ENCODE measurements at places on chromosomes 2 and 18. TPM values are rescaled to one million over a fixed set of nuclear protein-coding genes. Genes with fewer than 3 reads are reported as not detected.

Gene LRATD1
- not detected for total RNA-seq

Gene TDRD15
- not detected for total RNA-seq

Gene TTC32
- 13.8 TPM for total RNA-seq

Gene CTLA4
- total RNA-seq = not detected

Gene SNTG2
- total RNA-seq = not detected

Gene PEX13
- total RNA-seq = 25.0 TPM

Gene SP3
- total RNA-seq = 60.1 TPM

Gene ASPRV1
- 0.15 TPM for total RNA-seq

Gene DUSP19
- total RNA-seq = 1.9 TPM

Gene SOX11
- total RNA-seq = not detected

Gene RNF138
- total RNA-seq = 24.6 TPM

Gene NOSTRIN
- total RNA-seq = not detected

Gene KDSR
- total RNA-seq = 40.6 TPM

Gene NAT8
- not detected for total RNA-seq

Gene INHBB
- 1.8 TPM for total RNA-seq

GRCh38 chr2:60523963-60524362 lies 29.5 kb downstream of the BCL11A start:
- DNase-seq = no peak

DNA sequence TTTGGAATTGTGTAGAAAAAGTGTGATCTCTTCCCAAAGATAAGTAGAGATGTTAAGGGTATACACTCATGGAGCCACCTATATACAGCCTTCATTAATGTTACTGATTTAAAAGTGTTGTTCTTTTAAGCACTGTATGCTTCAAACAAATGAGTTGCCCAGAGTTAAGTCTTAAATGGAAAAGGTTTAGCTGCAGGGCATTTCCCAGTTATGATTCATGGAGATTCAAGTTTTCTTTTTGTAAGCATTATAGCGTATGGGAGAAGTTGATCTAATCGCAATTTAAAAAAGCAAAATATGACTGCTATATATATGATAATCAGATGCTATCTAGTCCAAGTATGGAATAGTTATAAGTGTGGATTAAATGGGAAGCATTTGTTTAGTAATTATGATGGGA lies 4.8 kb downstream of the PDK1 start:
- DNase-seq = no peak

- DNase-seq = no peak
Measured at GRCh38 chr18:512957-513356, 12.5 kb upstream of the COLEC12 start.

DNA sequence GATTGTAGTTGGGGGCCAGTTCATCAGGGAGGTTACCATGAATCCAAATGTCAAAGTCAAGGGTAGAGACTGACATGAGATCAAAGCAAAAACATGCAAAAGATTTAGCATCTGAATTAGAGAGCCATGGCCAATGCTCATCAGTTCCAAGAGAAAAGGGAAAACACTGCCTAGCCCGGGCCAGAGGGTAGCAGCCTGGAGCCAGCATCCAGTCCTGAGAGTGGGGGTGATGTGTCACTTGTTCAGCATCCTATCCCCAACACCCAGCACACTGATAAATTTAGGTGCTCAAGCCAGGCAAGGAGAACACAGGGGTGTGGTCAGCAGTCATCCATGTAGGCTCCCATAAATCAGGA lies 76.9 kb upstream of the PPP1CB start:
- DNase-seq = no peak

GRCh38 chr2:45821558-45822271 lies 170.2 kb downstream of the PRKCE start:
- DNase-seq = no peak

- no peak for DNase-seq
Measured at GRCh38 chr2:137939026-137939425, 25.2 kb upstream of the HNMT start.

- DNase-seq = no peak
Measured at GRCh38 chr2:31083234-31083993, 54.8 kb downstream of the GALNT14 start.

DNA sequence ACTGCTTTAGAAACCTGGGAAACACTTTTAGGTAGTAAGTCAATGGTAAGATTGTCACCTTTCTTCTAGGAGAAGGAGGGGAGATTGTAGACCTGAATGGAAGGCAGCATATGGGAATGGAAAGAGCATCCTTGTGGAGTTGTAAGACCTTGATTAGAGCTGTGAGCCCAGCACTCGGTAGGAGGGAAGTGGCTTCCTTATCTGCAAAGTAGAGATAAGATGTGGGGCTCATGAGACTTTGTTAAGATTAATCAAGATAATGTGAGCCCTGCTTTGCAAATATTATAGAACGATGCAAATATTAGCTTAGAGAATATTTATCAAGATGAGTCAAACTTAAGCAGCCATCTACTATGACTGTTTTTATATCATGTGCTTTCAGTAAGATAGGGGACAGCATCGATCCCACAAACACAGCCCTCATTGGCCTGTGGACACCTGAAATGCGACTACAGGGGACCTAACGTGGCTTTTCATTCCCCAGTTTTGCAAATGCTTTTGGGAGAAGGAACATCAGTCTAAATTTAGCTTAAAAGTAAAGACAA lies 243.7 kb downstream of the LTBP1 start:
- no peak for DNase-seq

GRCh38 chr2:202754936-202755335 lies 116.6 kb downstream of the ICA1L start:
- no peak for DNase-seq

GRCh38 chr18:26448714-26449159 lies 99.6 kb downstream of the KCTD1 start:
- no peak for DNase-seq

- no peak for DNase-seq
Measured at GRCh38 chr2:216607277-216607560, 26.0 kb upstream of the IGFBP2 start.

DNA sequence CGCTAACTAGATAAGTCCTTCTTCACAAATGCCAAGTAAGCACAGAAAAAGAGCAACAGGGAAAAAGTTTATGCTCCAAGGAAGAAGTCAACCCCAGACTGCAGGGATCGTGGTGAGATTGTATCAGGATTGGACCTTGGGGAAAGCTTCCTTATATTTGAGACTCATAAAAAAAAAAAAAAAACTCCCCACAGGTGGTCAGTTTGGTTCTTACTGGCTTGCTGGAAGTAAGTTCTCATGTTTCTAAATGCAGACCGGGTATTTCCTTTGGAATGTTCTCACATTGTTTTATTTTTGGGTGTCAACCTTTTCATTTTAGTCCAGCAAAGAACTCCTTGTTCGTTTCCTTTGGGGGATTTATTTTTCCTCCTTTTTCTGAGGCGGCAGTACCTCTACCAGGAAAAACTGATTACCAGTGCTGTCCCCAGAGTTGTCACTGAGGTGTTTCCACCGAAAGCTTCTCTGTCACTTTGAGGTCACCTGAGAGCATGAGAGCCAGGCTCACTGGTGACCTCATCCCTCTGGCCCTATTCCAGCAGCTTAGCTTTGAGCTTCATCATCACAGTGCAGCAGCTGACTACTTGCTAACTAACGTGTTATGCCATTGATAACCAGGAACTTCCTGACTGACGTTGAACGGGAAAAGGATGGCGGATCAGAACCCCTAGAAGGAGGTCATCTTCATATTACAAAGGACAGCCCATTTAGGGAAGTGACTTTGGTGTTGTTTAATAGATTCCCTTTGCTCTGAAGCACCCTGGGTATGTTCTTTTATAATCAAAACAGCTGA lies 16.8 kb upstream of the ATP8B1 start:
- peak; percentile 99 for DNase-seq

- DNase-seq = no peak
Measured at GRCh38 chr2:216116418-216116817, 7.3 kb downstream of the XRCC5 start.

DNA sequence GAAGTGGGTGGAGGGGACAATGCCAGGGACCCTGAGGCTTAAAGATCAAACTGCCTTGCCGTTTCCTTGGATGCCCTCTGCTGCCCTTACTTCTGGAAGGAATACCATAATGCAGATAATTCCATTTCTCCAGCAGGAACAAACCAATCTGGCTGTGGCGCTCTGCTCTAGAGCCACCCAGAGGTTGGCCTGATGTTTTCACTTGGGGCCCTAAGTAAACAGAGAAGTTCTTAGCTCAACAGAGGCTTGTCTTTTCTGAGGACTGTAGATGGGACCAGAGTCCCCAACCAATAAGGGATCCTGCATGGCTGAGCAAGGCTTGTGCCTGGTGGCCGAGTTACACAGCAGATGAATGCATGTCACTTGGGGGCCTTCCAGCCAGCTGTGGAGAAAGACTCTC lies 230.2 kb downstream of the ZBTB7C start:
- DNase-seq = no peak

GRCh38 chr2:68653538-68653982 lies 10.2 kb downstream of the PROKR1 start:
- peak; percentile 86 for DNase-seq

DNA sequence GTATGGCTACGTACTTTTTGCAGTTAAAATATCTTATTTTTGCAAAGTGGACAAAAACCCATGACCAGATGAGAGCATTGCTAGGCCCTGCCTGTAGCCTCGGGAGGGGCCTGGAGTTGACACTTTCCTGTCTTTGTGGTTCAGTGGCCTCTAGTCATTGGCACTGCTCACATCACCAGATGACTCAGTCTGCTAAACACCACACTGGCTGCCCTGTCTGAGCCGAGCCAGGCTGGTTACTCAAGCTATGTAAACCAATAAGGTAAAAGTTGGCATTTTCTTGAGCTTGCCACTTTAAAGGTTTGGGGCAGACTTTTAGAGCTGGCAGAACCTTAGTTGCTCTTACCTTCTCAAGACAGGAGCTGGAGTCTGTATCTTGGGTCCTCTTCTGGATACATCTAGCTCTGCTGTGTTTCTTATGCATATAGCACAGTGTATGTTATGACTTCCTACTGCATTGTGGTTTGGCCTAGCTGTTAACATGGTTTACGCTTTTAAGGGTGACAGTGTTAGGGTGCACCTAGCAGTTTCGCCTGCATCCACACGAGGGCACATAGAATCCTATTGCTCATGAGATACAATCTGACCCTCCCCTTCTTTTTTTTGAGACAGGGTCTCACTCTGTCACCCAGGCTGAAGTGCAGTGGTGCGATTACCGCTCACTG lies 76.4 kb downstream of the AP1S3 start:
- peak; percentile 84 for DNase-seq

GRCh38 chr18:38790303-38790702 lies 1224.7 kb upstream of the CELF4 start:
- DNase-seq = no peak

GRCh38 chr2:217787160-217787877 lies 215.5 kb downstream of the TNS1 start:
- DNase-seq = no peak

- DNase-seq = peak; percentile 96
Measured at GRCh38 chr2:233387667-233388528, 33.6 kb downstream of the DGKD start.

- DNase-seq = no peak
Measured at GRCh38 chr2:126219081-126219480, 436.9 kb upstream of the GYPC start.

- no peak for DNase-seq
Measured at GRCh38 chr2:163081754-163082153, 243.2 kb upstream of the KCNH7 start.

GRCh38 chr2:198587240-198587639 lies 782.8 kb downstream of the PLCL1 start:
- no peak for DNase-seq

DNA sequence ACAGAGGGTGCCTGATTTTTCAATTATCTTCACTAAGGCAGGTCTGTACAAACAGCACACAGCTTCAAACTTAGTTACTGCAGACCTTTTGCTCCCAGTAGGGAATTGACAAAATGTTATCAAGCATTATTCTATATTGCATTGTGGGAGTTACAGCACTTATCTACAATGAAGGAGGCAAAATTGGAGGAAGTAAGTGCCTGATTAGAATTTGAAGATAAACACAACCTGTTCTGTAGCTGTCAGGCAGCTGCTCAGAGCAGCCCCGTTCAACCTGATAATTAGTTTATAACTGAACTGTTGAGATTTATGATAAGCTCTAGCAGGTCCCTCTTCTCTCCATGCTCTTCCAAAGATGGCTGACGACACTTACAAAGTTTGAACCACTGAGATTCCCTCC lies 364.4 kb upstream of the CYRIA start:
- DNase-seq = no peak

- peak; percentile 67 for DNase-seq
Measured at GRCh38 chr2:178273787-178274360, 79.6 kb downstream of the OSBPL6 start.
